ENCODE measurements at places on chromosomes 3 and 15.

GRCh38 chr3:183295211-183295610, 42.2 kb downstream of the B3GNT5 start:
- no peak for DNase-seq

- DNase-seq = no peak
These were observed 26.7 kb downstream of the SLCO2A1 start for GRCh38 chr3:134003066-134003465.

DNA sequence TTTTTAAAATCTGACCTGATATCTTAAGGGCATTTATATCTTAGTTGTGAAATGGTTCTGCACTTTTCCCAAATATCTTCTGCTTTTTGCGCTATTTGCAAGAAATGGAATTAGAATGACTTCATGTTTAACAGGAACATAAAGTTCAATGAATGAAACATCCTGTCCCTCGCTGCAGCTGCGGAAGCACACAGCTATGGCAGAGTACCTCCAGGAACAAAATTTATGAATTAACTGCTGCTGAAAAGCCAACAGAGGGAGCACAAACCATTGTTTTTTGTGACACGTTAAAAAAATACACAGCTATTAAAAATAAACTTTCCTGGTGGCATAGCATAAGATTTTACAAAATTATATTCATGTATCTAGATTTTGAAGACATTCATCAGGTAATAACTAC, 404.4 kb upstream of the MDFIC2 start:
- no peak for DNase-seq

- DNase-seq = no peak
These were observed 1.8 kb downstream of the ACAP2 start for GRCh38 chr3:195441051-195441450.

GRCh38 chr3:115340586-115340985, 193.5 kb upstream of the ZBTB20 start:
- DNase-seq = no peak

DNA sequence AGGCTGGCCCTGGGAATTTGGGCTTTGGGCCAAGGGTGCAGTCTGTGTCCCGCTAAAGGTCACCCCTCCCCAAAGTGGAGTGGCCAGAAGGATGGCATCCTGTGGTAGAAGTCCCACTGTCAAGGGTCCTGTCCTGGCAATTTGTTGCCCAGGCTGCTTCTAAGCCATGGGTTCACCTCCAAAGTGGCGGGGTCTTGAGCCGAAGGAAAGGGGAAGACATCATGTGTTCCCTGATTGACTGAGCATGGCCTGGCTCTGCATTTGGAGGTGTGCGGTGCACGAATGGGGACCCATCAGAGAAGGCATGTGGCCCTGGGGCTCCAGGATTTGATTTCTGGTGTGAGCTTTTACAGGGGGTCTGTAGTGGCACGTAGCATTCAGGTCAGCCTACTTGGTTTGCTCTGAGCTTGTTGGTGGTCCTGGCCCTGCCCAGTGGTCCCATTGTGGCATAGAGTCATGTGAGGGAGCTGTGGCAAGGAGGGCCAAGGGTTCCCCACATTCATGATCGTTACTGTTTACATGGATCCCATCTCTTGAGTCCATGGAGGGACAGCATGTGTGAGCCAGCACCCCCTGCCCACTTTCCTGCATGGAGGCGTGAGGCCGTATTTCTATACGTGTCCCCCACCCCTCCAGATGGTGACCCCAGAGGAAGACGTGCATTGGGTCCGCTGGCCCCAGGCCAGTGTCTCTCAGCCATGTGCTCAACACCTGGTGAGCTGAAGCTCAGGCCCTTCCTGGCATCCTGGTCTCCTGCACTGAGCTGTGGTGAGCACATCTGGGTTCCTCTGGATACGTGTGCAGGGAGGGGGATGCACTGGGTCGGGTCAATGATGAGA, 225.1 kb downstream of the SNRPN start:
- no peak for DNase-seq

GRCh38 chr15:64288999-64289398, 67.0 kb downstream of the CSNK1G1 start:
- DNase-seq = no peak

GRCh38 chr3:188071636-188072035, 82.3 kb upstream of the LPP start:
- DNase-seq = no peak

GRCh38 chr15:74384881-74385643, 17.6 kb upstream of the CYP11A1 start:
- no peak for DNase-seq

DNA sequence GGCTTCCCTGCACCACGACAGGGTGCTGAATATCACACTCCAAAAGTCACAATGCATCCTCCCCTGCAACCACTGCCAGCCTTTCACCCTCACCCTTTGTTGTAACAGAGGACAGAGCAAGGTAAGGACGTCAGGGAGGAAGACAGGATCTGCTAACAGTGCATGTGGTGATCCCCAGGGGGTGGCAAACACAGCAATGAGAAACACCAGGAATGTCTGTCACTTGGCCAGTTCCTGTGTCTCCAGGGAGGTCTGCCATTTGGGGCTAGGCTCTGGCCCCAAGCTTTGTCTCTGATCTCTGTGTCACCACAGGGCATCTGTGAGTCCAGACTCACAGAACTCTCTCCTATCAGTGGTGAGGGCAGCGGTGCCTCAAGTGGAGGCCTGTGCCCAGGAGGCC, 54.3 kb upstream of the SLC24A5 start:
- DNase-seq = no peak

DNA sequence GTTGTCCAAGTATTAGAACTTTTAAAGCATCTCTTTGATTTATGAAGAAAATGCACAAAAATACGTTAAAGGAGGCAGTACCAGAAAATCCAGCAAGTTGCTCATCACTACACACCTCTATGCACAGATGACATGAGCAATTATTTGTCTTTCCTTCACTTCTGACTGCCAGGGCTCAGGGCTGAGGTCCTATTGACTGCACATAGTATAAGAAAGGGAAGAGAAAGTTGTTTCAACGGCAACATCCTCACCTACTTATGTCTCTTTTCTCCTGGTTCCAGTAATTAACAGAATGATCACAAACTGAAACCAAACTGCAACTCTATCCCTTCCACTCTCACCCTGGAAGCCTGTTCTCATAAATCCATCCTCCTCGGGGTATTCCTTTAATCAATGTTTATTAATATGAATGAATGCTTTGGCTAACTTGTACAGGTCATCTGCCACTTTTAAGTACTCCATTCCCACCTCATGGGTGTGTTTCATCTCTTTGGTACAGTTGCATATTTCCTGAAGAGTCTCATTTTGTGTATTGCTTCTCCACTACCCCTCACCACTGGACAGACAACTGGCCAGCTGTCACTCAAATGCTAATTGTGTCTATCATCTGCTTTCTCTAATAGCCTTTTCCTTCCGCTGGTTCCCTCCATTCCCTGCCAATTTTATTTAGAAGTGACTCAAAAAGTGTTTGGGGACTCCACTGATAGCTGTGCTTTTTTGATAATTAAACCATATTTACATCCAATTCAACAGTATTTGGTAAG, 34.5 kb downstream of the RAB27A start:
- no peak for DNase-seq

DNA sequence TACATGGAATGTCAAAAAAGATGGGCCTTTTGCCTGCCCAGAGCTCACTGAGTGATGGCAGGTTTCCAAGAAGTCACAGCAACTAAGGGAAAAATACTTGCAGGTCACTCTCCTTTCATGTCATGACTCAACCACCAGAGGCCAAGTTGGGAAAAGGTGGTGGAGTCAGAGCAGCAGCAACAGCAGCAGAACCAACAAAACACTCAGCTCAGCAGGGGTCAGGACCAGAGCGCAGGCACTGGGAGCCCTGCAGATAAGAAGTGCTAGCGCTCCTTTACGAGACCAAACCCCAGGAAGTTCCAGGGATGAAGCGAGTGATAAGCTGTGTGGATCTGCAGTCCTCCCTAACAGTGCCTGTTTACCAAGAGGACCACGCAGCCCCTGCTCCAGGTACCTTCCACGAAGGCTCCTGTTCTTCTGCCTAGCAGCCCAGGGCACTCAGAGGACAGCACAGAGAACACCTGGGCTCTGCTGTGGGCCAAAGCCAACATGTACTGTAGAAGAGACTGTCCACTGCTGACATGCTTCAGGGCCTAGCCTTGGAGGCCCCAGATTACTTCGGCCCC, 26.0 kb downstream of the POC1A start:
- no peak for DNase-seq

DNA sequence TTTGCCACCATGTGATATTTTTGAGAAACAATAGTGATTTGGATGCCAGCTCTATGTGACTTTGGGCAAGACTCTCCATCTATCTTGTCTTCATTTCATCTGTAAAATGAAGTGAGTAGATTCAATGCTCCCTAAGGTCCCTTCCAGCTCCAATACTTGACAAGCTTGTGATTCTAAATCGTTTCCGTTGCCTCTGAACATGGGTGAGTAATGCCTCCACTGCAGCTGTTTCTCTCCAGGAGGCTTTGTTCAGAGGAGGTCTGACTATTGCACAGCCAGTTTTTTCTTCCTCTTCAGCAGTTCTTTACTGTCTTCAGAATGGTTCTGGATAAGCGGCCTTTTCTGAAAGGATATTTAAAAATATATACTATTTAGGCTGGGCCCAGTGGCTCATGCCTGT, 14.8 kb upstream of the TMOD3 start:
- DNase-seq = no peak

GRCh38 chr3:56096999-56097398, 371.3 kb downstream of the ERC2 start:
- DNase-seq = no peak
